ENCODE measurements at places on chromosomes 5 and 9.

DNA sequence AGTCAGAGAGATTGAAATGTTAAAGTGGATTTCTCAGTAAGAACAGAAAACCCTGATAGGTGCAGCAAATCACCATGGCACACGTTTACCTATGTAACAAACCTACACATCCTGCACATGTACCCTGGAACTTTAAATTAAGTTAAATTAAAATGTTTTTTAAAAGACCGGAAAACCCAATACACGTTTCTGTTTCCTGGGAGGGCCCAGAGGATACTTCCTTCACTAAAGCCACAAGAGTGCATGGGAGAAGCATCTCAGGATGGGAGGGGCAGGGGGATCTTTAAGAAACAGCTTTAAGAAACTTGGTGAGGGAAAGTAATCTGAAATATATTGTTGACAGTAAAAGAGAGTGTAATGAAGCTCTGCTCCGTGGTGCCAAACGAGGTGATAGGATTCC is 164.7 kb upstream of the PTGER4 start:
- no peak for DNase-seq

DNA sequence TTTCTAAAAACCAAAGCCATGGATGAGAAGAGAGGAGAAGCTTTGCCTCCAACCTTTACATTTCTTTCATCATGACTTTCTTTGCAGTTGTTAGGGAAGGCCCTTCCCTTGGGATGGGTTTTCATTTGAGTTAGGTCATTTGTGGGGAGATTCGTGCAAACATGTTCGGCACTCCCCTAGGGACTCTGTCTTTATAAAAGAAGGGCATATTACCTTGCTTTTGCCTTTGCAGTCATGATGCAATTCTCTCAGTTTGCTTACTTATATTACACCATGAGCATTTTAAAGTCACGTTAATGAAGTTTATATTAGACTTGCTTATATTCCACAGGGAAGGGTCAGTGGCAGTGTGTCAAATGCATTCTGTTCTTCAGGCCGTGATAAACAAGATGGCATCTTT is 289.3 kb upstream of the WWC1 start:
- DNase-seq = no peak

DNA sequence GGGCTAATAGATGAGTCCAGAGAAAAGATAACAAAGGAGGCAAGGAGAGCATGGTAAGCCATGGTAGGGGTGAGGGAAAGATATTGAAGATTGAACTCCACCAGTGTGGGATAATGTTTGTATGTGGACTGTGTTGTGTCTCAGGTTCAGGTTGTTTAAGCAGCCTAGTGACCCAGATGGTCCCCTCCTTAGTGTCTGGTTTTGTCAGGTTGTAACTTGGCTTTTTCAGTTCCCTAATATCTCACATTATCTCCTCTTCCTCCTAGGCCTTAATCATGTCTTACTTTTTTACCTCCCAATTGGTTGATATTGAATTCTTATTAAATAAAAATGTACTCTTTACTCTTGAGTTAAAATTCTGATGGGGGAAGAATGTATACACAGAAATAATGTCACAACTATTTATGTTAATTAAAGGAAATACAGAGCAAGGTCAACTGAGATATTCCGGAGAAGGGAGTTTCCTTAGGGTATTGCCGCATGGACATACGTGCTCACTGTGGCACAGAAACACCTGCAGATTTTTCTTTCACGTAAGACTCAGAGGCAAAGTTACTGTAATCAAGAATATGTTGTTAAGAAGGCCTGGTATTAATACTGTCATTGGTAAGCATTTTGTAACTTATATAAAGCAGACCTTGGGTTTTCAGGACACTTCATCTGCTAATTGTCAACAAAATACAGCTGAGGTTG is 23.4 kb upstream of the SH3GL2 start:
- DNase-seq = no peak

GRCh38 chr5:56774957-56775356 is 40.4 kb upstream of the MAP3K1 start:
- no peak for DNase-seq

GRCh38 chr5:178899289-178899688 is 3.6 kb downstream of the ZFP2 start:
- DNase-seq = no peak

GRCh38 chr5:16489322-16489791 is 23.8 kb upstream of the ZNF622 start:
- no peak for DNase-seq
